ENCODE measurements at places on chromosomes 1 and 21.

GRCh38 chr1:155984341-155984740 lies 6.0 kb upstream of the ARHGEF2 start:
- no peak for DNase-seq

DNA sequence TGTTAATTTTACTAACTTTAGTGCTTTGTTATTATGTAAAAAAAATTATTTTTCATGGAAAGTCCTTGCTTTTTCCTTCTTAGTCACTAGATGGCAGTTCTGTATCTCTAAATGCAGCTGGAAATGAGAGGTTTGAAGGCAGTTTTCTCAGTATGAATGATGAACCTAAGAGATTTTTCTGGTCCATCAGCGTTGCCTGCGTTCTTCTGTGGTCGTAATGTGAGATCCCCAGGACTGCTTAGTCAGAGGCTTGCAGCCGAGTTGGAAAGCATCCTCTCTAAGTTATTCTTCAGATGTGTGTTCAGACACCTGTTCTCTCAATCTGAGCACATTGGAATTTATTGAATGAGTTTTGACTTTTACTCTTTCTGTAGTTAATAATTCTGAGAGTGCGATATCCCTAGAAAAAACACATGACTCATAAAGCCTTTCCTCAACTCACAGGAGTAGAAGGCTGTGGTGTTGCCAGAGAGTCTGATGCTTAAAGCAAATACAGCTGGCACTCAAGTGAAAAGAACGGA lies 99.3 kb downstream of the FMN2 start:
- DNase-seq: peak; percentile 54

DNA sequence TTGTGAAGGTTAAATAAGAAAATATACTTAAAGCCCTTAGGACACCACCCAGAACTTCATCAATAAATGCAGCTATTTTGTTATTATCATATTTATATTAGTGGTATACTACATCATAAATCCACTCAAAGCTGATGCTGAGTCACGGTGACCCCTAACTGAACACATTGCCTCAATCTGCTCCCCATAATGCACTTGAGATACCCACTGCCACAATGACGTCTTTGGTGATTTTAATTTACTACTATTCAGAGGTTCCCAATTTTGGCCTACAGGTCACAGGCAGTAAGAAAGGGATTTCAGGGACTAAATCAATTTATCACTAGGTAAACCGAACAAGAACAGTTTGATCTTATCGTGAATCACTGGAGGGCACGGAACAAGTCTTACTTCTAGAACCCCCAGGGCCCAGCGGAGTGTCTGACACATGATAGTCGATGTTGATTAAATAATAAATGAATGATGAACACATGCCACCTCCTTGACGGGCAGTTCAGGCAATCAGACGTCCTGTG lies 493 bp upstream of the CHD1L start:
- no peak for DNase-seq

GRCh38 chr1:78171736-78172590 lies 126.2 kb downstream of the GIPC2 start:
- DNase-seq: no peak

DNA sequence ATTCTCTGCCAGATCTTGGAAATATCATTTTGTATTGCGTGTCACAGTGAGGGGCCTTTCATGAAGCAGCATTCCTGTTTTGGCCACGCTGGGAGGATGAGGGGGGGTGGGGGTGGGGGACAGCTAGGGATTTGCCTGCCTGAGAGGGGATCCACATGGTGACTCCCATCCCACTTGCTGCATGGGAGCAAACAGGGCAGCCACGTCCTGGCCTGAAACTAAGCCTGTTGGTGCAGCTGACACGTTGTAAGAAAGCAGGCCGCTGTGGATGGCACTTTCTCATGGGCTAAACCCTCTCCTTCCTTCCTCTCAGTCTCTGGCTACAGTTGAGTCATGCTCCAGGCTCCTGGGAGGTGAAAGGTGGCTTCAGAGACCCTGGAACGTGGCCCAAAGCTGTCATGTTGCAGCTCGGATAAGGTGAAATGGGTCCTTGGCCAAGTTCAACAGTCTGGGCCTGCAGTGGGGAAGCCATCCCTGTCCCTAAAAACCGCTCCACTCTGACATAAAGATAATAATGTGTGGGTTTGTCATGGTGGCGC lies 346.7 kb upstream of the VAMP3 start:
- DNase-seq: no peak

GRCh38 chr1:40637470-40638007 lies 27.9 kb downstream of the RIMS3 start:
- no peak for DNase-seq

DNA sequence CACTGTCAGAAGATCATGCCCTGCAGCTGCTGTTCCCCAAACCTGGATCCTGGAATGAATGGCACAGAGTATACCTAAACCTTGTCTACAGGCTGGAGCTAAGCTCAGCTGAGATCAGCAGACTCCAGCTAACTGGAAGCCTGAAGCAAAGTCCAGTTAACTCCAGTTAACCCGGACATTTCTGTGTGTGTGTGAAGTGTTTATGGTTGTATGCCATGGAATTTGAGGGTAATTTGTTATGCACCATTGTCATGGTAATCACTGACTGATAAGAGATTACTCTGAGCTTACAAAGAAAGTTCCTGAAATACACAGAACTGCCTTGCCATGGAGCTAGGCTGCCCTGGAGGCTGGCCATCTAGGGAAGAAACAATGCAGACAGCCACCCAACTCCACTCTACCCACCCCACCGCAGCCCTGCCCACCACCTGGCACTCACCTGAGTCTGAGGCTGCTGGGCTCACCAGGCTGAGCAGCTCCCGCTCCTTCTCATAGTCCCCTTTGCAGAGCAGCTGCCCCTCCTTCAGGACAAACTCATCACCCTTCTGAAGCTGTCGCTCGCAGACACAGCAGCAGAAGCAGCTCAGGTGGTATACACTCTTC lies 107.4 kb downstream of the LMX1A start:
- DNase-seq: no peak

DNA sequence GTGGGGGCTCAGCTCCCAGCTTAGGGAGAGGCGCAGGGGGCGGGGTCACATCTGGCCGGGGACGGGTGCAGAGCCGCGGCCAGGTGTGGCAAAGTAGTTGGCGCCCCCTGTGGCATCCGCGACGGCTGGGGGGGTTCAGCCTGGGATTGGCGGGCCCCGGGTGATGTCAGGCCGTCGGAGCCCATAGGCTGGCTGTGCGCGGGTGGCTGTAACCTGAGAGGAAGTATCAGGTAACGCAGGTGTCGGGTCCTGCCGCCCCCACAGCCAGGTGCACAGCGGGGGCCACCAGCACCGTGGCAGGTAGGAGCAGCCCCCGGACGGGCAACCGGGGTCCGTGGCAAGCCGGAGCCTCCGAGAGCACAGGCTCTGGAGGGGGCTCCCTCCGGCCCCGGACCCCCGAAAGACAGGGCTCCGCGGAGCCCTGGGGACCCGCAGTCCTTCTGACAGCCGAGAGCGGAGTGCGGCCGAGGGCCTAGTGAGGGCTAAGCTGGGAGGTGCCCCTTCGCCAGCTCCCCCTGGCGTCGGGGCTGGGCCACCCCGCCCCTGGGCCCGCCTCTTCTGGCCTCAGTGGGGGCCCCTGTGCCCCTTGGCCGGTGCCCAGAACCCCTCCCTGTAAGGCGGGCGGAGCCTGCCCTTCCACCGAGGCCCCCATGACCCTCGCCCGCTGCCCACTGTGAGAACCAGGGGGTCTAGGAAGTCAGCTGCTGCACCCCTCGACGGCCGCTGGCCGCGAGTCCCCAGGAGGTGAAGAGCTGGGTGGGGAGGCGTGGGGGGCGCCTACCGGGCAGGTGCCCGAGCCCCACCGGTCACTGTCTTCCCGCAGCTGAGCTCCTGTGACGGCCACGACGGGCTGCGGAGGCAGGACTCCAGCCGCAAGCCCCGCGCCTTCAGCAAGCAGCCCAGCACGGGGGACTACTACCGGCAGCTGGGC lies 17.9 kb downstream of the TNFRSF25 start:
- DNase-seq: no peak

DNA sequence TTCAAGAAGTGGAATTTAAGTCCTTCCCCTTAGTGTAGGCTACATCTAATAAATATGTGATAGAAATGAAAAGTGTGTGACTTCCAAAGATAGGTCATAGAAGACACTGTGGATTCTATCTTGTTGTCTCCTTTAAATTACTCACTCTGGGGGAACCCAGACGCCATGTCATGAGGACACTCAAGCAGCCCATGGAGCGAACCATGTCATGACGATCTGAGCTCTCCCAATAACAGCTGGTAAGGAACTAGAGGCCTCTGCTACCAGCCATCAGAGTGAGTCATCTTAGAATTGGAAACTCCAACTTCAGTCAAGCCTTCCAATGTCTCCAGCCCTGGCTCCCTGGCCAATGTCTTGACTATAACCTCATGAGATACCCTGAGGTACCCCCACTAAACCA lies 6.3 kb downstream of the COA7 start:
- no peak for DNase-seq

- DNase-seq: no peak
Observed at GRCh38 chr1:63363014-63363413, 4.4 kb upstream of the ALG6 start.

DNA sequence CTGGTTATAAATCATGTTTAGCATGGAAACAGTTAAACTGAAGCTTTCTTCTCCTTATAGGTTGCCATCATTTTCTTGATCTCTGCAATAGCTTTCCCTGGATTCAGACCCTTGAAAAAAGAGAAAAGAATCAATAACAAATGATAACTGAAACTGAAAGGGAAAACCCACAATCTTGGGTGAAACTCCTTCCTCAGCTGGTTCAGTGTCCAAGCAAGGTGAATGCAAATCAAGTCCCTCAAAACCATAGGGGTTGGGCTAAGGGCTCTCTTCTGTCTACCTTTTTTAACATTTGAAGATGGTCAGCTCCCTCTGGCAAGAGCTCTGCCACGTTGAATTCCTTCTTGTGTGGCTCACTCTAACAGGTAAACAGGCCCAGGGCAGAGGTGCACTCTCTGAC lies 7.1 kb upstream of the ATP13A2 start:
- no peak for DNase-seq

GRCh38 chr1:118900643-118901440 lies 87.3 kb downstream of the TBX15 start:
- no peak for DNase-seq

- DNase-seq: no peak
Observed at GRCh38 chr1:228236744-228237143, 28.9 kb downstream of the OBSCN start.

GRCh38 chr1:214444182-214444939 lies 107.0 kb downstream of the PTPN14 start:
- DNase-seq: no peak

GRCh38 chr1:1079408-1080121 lies 5.5 kb upstream of the RNF223 start:
- peak; percentile 84 for DNase-seq

GRCh38 chr1:201014816-201015200 lies 8.7 kb downstream of the KIF21B start:
- DNase-seq: no peak

- peak; percentile 97 for DNase-seq
Observed at GRCh38 chr1:159598196-159598595, 10.6 kb downstream of the APCS start.

DNA sequence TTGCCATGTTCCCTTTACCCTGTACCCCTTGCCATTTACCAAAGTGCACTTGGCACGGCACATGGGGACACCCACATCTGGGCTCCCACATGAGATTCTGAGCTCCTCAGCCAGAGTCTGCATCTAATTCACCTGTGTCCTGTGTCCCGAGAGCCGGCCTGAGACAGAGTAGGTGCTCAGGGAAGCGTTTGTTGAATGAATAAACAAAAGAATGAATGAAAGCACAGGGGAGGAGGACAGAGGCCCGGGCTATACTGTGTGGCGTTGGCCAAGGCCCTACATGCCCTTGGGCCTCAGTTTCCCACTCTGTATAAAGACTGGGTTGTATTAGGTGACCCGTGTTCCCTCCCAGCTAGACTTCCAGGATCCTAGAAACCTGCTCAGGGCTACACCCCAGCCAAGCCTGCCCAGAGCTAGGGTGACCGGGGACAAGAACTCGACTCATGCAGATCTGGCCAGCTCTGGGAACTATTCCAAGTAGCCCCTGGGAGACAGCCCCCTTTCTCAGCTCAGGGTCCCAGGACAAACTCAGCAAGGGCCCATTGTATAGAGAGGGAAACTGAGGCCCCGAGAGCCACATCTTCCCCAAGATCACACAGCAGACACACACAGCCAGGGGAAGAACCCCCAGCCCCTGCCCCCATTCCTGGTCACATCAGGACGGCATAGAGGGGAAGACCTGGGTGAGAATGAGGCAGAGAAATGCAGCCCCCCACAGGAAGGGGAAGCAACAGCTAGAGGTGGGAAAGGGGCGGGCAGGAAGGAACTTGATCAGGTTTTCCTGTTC lies 6.0 kb downstream of the EPHA2 start:
- DNase-seq: no peak

DNA sequence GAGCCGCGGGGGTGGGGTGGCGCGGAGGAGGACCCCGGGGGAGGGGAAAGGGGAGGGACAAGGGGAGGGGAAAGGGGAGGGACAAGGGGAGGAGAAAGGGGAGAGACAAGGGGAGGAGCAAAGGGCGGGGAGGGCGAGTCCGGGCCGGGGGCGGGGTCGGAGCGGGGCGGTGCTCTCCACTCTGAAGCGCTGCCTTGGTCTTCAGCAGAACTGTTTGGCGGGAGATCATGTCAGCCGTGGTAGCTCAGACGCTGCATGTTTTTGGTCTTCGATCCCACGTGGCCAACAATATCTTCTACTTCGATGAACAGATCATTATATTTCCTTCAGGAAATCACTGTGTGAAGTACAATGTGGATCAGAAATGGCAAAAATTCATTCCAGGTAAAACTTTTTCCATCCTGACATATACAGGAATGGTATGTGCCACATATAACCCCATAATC lies 420 bp downstream of the CFAP57 start:
- DNase-seq: no peak

- DNase-seq: no peak
Observed at GRCh38 chr1:27292106-27292505, 29.9 kb upstream of the TMEM222 start.

DNA sequence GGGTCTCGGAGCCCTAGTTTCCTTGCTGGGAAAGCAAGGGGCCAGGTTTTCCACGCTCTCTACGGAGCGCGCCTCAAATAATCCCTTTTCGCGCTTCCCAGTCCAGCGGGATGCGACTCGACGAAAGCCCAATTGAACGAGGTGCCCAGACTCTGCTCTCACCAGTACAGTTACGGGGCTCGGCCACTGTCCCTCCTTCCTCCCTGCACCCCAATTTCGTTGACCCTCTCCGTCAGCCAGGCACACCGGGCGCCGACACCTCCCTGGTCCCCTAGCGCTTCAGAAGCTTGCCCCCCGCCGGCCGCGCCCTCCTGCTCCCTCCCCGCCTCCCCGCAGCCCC lies 389 bp downstream of the SEMA6C start:
- DNase-seq: no peak

DNA sequence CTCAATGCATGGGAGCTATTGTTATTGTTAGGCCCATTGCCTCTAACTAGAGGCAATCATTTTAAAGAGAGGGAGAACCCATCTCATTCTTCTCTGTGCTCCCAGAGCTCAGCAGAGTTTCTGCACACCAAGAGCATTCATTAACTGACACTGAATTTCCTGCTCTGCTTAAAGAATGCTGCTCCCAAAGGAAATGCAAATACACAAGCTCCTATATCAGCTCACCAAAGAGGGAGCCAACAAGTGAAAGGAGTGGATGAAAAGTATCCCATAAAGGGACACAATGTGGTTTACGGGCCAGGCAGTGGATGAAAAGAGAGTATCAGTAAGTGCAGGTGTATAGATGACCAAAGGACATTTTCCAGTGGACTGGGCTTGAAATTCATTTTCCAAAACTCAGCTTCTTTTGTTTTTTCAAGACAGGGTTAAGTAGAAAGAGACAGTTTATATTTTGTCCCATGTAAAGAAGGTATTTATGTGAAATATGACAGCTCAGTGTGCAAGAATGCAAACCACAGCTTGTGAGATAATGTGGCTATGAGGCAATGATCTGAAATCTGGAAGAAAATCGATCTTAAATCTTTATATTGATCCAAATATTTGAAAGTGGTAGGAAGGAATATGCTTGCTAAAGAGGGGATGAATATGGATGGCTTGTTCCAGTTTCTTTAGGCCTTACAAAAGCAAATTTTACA lies 207.7 kb upstream of the CAMK1G start:
- DNase-seq: no peak

Measured in SJSA1 (cell line).